ENCODE measurements at places on chromosomes 3 and 15.

DNA sequence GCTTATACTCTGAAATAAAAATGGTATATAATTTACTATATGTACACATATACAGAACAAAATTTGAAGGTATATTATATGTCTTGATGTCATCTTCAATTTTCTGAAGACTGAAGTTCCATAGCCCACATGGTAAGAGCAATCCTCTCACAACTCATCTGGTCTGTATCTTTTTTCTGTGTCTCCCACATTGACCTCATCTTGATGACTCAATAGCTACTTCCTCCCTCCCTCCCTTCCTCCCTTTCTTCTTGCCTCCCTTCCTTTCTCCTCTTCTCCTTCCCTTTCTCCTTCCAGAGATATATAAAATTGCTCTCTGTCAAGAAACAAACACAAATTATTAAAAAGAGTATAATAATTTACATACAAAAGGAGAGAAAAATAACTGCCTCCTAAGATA is 268.5 kb downstream of the SQOR start:
- no peaks in the 10 kb centered on the region for H3K4me1 ChIP-seq
- no peaks in the 10 kb centered on the region for H3K36me3 ChIP-seq
- no peaks in the 10 kb centered on the region for H3K27me3 ChIP-seq
- DNase-seq: no peak
- no peak overlapping the region for H3K4me3 ChIP-seq
- H3K27ac ChIP-seq: no peak overlapping the region

- DNase-seq: peak; percentile 51
- no peak overlapping the region for H3K4me3 ChIP-seq
- peaks cover 23% of the 10 kb centered on the region for H3K4me1 ChIP-seq
- H3K27me3 ChIP-seq: no peaks in the 10 kb centered on the region
- H3K36me3 ChIP-seq: peaks cover 81% of the 10 kb centered on the region
Observed at GRCh38 chr3:45981346-45982074, 14.1 kb downstream of the FYCO1 start.

- H3K27ac ChIP-seq: no peak overlapping the region
- DNase-seq: no peak
- no peaks in the 10 kb centered on the region for H3K4me1 ChIP-seq
- no peaks in the 10 kb centered on the region for H3K27me3 ChIP-seq
- H3K36me3 ChIP-seq: no peaks in the 10 kb centered on the region
- no peak overlapping the region for H3K4me3 ChIP-seq
Observed at GRCh38 chr15:94206463-94207167, 24.7 kb upstream of the MCTP2 start.

GRCh38 chr3:47980795-47981194 is 35.4 kb downstream of the MAP4 start:
- H3K27me3 ChIP-seq: no peaks in the 10 kb centered on the region
- H3K36me3 ChIP-seq: peaks cover 8% of the 10 kb centered on the region
- H3K4me1 ChIP-seq: no peaks in the 10 kb centered on the region
- DNase-seq: no peak
- H3K4me3 ChIP-seq: no peak overlapping the region
